ENCODE measurements at places on chromosomes 5 and 9.
A peak's percentile ranks its signal among the peaks of the same experiment; 100 is the strongest.

DNA sequence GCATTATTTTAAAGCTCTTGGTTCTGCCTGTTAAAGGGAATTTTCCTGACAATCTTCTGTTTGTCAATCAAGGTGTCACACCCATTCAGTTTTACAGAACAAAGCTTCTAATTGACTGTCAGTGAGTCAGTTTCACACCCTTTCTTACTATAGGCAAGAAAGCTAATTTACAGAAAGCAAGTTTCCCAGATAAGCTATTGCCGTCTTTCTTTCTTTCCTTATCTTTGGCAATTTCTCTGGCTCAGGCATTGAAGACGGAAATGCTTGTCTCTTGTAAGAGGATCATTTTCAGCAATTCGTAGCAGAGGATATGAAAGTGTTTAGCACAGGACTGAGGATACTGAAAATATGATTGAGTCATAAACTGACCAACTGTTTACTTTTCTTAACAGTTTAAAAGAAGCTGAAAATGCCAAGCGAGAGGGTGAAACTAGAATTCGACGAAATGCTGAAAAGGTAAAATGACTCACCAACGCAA lies 27.0 kb downstream of the SPINK5 start:
- no peak for DNase-seq

- DNase-seq: peak; percentile 37
Measured at GRCh38 chr5:61965069-61965468, 340.9 kb upstream of the KIF2A start.

GRCh38 chr5:90982576-90982975 lies 400.5 kb downstream of the ARRDC3 start:
- DNase-seq: peak; percentile 36

DNA sequence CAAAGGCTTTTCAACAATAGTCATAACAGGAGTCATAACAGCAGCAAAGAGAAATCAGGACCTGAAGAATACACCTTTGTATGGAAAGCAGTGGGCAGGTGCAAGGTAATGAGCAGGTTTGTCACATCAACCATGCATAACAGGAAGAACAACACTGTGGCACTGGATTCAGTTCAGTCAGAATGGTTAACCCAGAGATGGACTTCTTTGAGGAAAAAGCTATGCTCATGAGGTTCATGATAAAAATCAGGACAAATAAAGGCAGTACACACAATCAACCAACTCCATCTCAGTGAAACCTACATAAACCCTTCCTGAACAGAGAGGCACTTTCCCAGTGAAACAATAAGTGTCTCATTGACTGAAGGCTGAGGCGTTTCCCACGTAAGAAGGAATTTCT lies 27.0 kb downstream of the ABITRAM start:
- DNase-seq: no peak

DNA sequence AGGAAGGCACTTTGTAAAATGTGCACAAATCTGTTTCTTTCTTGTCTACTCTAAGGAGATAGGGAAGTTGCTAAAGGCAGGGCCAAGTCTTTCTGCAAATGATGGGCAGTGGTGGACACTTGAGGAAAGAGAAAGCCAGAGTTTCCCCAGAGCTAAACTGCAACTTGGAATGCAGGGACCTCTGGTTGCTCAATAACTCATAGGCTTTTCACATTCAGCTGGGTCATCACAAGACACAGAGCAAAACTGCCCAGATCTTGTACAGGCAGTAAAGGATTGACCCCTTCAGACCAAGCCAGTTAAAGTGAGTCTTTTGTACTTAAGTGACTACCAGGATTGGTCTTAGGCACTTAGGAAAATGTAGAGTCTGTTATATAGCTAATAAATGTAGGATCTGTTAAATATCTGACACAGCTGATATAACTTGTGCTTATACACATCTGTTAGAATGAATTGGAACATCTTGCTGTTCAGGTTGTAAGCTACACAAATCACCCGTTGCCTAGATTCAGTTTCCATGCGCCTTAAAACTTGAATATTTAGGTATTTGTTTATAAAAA lies 13.5 kb upstream of the AGXT2 start:
- DNase-seq: no peak

- DNase-seq: no peak
Measured at GRCh38 chr5:137845472-137845871, 22.2 kb upstream of the MYOT start.

DNA sequence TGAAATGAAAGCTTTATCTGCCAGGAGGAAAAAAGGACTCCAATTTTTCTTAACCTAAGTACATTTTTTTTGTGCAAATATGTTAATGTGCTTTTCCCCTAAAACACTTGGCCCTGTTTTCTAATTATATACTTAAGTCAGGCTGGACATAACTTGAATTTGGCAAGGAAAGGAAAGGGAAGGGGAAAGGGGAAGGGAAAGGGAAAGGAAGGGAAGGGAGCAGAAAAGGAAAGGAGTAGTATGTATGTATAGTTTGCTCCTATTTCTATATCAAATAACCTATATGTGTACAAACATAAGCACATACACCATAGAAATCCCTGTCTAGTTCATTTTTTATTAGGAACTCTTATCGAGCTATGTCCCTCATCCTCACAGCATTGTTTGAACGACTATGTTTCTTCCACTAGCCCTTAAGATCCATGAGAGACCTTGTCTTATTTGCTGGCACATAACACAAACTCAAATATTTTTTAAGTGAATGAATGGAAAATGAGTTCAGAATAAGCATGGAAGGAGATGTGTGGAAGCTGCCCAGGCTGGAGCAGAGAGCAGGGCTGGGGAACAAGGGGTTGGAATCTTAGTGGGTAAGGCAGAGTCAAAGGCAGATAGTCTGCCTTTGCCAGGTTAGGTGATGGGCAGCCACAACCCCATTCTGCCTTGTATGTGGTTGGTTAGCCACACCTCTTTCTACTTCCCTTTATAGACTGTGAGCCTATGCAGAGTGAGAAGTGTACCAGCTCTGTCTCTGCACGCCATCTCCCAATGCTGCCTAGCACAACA lies 70.0 kb downstream of the KLHL3 start:
- no peak for DNase-seq

DNA sequence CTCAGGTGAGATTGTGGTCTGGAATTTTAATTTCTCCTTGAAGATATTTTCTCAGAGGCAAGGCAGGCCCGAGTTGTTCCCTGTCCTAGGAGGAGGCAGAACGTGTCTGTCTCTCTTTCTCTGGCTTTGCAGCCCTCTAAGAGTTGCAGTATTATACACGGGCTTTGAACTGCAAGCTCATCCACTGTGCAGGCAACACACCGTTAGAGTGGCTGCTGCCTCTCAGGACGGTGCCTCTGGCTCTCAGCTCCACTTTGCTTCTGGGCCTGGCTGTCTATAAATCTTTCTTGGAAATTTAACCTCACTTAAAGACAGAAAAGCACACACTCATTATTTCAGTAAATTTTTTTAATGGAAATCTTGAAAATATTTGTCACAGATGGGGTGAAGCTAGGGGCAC lies 170.1 kb upstream of the ADCY2 start:
- DNase-seq: no peak

DNA sequence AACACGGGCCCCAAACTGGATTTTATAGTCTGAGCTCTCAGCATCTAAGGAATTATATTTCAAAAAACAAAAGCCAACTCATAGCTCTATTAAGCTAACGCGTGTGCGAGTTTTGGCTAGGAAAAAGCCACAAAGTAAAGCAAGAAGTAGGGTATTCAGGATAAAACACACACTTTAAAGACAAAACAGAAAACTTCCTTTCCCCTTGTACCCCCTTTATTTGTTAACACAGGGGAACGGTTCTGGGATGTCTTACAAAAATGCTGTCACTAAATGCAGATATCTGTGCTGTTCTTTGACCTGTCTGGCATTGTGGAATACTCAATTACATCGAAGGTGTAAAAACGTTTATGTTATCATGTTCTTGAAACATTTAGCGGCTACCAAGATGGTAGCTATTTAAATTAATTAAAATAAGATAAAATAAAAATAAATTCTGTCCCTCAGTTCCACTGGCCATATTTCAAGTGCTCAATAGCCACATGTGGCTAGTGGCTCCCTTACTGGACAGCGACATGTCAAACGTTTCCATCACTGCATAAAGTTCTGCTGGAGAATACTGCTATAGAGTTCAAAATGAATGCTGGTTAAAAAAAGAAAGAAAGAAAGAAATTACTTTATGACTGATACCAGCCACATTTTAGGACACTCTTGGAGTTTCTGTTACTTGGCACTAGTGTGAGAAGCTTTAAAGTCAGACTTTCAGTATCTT lies 7.2 kb upstream of the MEF2C start:
- DNase-seq: no peak

DNA sequence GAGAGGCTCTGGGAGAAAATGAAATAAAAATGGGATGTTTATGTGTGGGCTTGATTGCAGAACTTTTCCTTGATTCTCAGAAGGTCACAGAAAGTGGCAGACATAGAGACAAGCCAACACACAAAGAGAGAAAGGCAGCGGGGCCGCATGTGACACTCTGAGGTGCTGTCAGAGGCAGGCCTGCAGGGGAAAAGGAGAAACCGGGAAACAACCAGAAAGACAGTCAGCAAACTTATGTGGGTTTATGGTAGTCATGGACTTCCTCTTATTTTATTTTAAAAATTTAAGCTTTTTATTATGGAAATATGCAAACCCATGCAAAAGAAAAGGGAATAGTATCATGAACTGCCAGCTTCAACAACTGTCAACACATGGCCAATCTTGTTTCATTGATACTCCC lies 16.3 kb upstream of the IGFBPL1 start:
- DNase-seq: no peak

GRCh38 chr9:134557331-134557730 lies 84.3 kb upstream of the COL5A1 start:
- no peak for DNase-seq

GRCh38 chr9:36007316-36007708 lies 29.4 kb upstream of the RECK start:
- DNase-seq: no peak

DNA sequence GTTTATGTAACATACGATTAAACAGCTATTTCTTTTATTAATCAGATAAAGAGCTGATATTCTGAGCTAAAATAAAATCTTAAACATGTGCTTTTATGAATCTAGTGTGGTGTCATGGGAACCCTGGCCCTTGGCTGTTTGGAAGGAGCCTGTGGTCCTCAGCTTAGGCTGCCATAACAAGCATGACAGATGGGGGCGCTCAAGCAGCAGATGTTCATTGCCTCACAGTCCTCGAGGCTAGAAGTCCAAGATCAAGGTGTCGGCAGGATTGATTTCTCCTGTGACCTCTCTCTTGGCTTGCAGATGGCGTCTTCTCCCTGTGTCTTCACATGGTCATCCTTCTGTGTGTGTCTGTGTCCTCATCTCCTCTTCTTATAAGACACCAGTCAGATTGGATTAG lies 448.2 kb downstream of the GADD45G start:
- DNase-seq: no peak

DNA sequence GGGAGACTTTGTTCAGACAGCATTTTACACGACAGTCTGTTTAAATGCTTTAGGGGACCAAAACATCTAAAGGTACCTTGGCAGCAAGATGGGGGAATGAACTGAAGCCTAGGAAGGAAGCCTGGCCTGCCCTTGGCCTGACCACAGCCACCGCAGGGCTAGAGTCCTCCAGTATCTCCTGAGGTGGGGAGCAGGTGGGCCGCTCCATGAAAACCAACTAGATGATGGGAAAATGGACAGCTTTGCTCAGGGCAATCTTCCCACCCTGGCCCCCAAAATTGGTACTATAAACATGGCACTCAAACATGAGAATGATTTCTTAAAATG lies 153.3 kb downstream of the AUH start:
- no peak for DNase-seq

DNA sequence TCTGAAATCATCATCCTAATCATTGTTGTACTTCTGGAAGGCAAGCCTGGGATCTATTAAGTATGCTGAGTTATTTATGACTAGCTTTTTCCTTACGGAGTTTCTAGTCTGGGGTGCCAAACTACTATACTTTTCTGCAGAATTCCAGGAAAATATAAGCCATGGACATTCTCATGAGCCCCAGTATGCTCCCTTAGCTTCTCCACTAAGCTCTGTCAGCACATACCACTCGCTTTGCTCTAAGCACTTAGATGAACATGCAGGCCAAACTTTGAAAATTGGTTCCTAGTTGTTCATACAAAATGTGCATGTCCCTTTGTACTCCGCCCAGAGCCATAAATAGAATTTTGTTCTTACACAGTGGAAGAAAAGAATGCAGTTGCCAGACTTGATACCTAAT lies 284.6 kb downstream of the ARRDC3 start:
- DNase-seq: peak; percentile 55

GRCh38 chr5:145180371-145180770 lies 654.8 kb downstream of the PRELID2 start:
- no peak for DNase-seq
